ENCODE measurements at places on chromosomes 11 and 22.
A peak's percentile ranks its signal among the peaks of the same experiment; 100 is the strongest.

DNA sequence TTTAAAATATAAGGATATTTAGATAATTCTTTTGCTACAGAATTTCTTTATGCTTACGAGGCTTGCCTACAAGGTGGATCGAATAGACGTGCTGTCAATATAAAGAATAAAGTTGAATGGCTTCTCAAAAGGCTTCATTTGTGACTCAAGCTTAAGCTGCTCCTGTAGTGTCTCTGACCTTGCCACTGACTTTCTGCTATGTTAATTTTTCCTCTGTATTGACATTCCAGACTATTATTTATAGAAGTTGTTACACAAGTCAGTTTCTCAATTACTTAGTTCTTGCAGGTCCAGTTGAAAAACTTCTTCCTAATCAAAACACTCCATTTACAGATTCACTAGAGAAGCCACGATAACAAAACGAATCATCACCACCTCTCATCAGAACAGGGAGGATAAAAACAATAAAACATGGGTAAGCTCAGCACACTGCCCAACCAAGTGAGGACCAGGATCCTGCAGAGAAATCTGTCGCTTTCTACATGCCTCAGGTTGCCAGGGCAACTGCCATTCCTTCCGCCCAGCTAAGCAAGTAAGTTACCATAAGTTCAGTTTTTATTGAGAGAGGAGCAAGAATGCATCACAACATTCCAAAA, 39.0 kb upstream of the CHKA start:
- DNase-seq: no peak

DNA sequence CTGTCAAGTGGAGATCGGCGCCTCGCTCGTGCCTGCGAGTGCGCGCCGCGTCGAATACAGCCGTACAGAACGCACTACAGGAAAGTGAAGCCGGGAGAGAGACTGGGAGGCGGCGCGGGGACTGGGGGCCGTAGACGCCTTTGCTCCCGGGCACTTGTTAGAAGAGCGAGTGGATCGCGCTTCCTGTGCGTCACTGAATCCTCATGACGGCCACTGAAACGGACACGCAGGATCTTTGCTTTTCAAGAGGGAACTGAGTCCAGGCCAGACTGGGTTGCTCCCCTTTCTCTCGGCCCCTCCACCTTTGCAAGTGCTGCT, 314 bp downstream of the RIC8A start:
- no peak for DNase-seq

DNA sequence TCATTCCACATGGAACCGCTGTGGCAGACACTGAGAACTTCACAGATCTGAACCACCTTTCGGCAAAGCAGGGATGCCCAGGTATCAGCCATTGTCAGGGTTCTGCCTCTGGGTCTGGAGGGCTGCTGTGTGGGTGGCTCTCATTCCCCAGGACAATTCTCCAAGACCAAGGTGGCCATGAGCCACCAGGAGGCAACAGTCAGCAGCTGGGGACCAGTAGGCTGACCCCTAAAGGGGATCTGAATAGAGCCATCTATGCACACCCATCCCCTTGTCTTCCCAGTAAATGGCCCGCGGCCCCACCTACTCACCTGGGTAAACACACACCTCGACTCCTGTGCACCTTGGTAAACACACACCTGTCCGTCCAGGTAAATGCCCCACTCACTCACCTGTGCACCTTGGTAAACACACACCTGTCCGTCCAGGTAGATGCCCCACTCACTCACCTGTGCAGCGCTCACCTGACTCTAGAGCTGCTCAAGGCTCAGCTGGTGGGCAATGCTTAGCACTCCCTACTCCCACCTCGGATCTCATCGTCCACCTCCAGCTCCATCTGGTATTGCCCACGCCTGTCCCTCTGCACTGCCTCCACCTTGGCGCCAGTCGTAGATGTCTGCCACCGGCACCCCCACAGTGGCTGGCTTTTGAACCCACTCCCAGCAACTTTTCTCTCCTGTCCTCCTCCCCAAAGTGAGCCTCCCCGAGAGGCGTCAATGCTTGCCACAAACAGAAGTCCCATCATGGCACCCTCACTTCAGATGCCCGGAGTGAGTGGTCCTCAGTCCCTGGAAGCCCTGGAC, 10.2 kb downstream of the SLC25A1 start:
- DNase-seq: no peak

DNA sequence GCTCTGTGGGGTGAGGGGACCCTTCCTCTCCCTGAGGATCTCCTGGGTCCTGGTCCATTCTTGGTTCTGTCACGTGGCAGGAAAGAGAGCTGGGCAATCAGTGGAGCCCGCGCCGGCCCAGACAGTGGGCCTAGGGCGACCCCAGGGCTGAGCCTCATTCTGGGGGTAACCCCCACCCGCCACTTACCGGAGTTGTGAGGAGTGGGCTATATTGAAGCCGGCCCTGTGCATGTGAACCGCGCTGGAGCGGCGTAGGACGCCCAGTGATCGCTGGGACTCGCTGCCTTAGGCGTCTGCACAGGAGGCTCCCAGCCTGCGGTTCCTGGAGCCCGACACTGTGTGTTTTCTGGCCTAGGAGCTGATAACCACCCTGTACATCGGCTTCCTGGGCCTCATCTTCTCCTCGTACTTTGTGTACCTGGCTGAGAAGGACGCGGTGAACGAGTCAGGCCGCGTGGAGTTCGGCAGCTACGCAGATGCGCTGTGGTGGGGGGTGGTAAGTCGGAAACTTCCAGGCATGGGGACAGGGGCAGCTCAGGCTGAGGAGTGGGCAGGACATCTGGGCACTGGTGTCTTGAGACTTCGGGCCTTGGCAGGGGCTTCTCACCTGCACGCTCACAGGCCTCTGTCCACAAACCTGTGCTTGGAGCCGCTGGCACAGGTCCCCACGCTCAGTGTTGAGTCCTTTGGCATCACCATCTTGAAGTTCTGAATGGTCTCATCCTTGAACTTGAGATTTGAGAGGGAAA, 127.1 kb downstream of the KCNQ1OT1 start:
- no peak for DNase-seq

- no peak for DNase-seq
Observed at GRCh38 chr11:91912322-91912721, 312.3 kb upstream of the FAT3 start.

- DNase-seq: no peak
Observed at GRCh38 chr22:42742940-42743339, 22.3 kb upstream of the A4GALT start.

DNA sequence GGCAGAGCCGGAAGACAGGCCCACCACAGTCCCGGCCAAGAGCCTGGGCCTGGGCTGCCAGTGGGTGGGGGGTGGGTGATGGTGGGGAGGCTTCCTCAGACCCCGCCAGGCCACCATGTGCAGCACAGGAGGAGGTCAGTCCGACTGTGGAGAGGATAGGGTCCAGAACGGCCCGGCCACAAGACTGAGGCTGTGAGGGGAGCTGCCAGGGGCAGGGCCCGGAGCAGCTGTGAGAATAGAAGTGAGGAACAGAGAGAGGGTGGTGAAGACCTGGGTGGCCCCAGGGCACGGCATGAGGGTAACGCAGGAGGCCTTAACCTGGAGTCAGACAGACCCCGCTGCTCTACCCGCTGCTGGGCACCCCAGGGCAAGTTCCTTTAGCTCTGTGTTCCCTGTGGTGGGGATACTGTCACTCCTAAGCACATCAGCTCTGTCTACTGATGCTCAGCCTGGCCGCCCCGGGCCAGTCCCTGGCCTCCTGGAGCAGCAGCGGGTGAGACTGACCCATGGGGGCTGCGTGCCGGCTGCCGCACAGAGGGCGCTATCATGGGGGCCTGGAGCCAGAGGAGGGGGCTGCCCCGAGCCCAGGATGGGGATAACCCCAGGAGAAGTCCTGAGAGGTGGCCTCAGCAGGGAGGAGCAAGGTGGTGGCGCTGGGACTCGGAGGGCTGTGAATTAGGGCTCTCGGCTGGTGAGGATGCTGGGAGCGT, 1.7 kb downstream of the FERMT3 start:
- DNase-seq: no peak

DNA sequence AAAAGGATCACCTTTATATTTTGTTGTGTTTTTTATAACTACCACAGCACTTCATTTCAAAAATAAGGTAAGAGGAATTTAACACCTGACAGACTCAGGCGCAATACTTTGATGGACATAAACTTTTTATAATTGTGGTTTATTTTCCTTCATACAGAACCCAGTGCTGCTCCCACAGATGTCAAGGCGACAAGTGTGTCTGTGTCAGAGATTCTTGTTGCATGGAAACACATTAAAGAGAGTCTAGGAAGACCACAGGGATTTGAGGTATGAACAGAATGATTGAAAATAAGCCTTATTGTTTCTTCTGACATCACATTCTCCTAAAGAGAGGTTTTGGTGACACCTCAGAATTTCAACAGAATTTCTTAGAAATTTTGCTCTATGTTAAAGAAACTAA, 378.9 kb upstream of the ARHGAP42 start:
- DNase-seq: no peak

DNA sequence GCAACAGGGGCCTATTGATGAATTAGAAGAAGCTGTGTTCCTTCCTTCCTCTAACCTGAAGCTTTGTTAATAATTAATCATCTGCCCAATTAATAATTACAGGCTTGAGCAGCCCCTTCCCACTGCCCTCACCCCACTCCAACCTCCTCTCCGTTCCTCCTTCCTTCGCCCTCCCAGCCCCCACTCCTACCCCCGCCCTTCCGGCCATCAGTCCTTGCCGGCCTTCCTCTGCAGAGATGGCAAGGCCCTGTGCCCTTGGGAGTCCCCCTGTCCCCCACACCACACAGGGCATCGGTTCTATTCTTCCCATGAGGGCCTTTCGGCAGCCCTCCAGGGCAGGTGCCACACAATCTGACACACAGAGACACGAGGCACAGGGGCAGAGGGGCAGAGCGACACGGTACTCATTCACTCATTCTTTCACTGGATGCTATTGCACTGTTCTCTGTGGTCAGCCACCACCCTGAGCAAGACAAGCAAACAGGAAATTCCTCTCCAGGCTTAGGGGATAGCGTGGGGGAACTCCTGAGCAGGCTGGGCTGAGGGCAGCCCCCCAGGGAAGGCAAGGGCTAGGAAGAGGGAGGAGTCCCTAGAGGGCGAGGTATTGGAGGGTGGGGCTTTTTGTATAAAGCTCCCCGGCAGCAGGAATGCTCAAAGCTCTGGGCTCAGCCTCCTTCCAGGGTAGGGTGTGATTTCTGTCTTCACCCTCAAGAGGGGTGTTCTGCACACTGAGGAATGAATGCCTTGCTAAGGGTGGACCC, 14.7 kb downstream of the MGAT3 start:
- peak; percentile 58 for DNase-seq

GRCh38 chr11:74480688-74481417, 12.7 kb downstream of the LIPT2 start:
- no peak for DNase-seq

DNA sequence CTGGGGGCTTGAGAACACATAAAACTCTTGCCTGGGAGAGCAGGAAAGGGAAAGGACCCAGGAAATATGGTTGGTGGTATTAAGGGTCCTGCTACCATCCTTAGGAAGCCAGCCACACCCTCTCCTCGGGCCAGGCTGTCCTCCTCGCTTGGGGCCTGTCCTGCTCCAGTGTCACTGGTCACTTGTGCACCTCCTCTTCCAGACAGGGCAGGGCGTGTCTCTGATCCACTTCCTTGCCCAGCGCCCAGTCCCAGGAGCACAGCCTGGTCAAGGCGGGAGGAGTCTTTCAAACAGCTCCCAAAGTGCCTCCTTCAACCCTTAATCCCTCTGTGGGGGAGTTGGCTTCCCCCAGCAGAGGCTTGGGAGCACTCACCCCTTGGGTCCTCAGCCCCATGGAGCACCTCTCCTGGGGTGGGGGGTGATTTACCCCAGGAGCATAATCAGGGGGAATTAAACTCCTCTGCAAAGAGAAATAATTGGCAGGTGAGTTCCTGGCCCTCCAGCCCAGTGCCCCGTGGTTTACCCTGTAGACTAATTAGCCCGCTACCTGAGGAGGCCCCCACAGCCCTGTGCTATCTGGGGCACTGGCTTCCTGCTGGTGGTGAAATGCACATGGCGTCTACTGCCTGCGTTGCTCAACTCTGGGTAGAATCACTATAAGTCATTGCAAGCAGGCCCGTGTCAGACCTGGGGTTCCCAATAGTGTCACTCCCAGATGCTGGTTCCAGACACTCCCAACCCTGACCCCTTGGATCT, 8.0 kb downstream of the TMPRSS6 start:
- DNase-seq: no peak

GRCh38 chr11:10622957-10623791, 54.7 kb upstream of the LYVE1 start:
- DNase-seq: no peak

- DNase-seq: no peak
Observed at GRCh38 chr22:32733923-32734514, 67.5 kb upstream of the TIMP3 start.

DNA sequence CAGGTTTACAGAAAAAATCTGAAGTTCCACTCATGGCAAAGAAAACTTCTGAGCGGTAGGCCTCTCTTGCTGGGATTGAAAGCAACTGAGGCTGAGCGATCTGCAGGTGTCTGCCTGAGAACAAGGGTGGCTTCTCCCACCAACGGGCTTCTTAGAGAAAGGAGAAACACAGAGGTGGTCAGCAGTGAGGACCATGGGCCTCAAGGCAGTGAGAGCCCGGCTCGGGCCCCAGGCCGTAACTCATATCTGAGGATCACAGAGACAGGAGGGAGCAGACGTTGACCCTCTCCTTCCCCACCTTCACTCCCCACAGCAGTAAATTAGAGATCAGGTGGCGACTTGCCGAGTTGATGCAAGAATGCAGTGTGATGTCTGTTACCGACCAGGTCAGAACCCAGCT, 50.9 kb upstream of the RTL6 start:
- no peak for DNase-seq

- no peak for DNase-seq
Observed at GRCh38 chr11:77510095-77510494, 36.2 kb upstream of the PAK1 start.

- DNase-seq: peak; percentile 48
Observed at GRCh38 chr22:26709617-26710390, 52.4 kb downstream of the MIAT start.

DNA sequence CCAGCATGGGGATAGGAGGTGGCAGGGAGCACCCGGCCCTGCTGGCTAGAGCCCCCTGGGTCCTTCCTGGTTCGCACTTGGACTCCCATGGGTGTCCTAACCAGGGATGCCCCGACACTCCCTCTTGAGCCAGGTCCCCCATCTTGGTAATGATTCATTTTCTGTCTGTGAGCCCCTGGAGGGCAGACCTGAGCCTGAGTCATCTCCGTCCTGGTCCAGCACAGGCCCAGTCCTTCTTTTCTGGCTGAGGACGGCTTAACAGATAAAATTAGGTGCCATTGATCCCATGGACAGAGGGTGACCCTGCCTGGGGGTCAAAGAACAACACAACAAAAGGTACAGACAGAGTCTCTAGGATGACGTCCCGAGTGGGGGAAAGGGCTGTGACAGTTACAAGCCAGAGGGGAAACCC, 3.5 kb downstream of the RHOD start:
- DNase-seq: no peak

DNA sequence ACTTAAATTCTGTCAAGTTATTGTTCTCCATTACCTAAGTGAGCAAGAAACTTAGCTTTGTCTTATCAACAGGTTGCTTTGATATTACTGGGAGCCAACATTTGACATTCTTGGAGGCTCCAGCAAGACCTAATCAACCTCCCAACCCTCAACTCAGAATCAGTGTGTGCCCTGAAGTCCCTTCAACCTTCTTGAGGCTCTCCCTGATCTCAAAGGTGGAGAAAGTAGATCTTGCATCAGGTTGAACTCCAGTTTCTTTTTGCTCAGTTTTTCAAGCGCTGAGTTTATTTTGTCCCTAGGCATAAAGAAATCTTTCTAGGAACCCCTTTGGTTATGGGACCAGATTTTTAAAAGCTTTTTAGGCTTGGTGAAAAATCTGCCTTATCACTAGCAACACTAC, 1.4 kb downstream of the FAM111A start:
- no peak for DNase-seq

GRCh38 chr22:19509191-19509590, 15.0 kb downstream of the CLDN5 start:
- DNase-seq: no peak

All from H4 (cell line).